Colonic mucosa (tissue), 4 donors: ENCODE measurements at places on chromosomes 11 and 22.

DNA sequence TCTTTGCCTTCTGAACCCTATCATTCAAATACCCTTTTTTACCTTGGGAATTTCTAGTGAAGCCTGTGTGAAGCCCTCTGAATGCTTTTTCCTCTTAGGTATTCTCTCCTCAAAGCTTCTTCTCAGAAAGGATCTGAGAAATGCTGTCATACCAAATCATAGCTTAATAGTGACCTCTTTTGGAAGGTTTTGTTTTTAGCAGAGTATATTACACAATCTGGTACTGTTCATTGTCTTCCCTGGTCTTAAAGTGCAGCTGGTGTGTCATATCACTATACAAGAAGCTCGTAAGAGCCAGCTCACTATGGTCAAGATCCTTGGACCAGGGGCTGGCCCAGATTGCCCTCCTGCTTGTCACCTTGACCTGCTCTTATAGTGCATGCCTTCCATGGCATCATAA, 204.4 kb upstream of the ANO5 start:
- DNase-seq = no peak

DNA sequence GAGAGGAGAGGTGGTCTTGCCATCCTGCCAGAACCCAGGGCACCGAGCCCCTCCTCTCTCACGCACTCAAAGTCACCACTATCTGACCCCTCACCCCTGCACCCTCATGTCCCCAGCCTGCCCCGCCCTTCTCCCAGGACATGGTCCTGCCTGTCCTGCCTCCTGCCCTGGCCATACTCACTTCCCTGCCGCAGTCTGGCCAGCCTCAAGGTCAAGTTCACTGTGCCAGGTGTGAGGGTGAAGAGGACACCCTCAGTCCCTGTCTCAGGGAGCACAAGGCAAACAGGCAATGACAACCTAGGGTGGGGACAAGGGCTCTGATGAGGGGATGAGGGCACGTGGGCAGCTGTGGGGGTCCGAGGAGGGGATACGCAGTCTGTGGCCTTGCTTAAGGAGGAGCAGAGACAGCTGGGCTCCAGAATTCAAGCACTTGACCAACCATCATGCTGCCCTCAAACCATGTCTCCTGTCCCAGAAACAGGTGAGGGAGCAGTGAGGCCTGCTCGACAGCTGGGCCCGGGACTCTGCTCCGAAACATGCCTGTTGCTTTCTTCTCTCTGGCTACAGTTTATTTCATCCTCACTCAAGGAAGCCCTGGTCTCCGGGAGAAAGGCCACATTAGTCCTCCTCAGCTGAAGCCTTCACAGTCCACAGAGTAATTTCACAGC, 36.6 kb downstream of the PDGFB start:
- no peak for DNase-seq

DNA sequence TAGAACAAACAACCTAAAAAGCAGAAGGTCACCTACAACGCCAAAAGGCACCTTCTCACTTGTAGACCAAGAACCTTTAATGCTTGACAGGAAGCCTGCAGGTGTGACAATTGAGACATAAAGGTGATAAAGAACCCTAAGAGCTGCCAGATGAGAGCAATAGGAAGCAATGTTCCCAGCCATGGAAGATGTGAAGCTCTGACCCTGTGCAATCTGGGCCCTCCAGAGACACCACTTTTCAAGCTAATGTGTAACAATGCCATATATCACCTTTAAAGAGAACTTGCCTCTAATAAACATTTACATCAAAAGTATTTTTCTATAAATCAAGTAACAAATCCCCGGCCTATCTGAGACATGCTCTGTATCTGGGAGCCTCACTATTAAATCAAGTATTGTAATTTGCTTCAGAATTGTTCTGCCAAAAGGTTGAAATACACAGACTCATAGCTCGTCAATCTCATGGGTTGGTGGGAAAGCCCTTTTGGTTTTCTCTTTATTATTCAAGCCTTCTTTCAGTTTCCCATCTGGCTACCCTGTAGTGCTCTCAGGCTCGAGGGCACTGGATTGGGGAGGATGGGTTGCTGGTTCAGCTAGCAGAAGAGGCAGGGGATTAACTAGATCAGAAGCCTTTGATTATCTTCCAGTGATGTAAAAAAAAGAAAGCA, 368.9 kb downstream of the BUD13 start:
- no peak for DNase-seq

GRCh38 chr11:84414920-84415319, 1128.8 kb upstream of the CCDC90B start:
- DNase-seq = no peak

GRCh38 chr11:43871051-43871450, 9.6 kb upstream of the ALKBH3 start:
- DNase-seq = no peak

GRCh38 chr11:109363682-109364081, 58.3 kb upstream of the C11orf87 start:
- no peak for DNase-seq

DNA sequence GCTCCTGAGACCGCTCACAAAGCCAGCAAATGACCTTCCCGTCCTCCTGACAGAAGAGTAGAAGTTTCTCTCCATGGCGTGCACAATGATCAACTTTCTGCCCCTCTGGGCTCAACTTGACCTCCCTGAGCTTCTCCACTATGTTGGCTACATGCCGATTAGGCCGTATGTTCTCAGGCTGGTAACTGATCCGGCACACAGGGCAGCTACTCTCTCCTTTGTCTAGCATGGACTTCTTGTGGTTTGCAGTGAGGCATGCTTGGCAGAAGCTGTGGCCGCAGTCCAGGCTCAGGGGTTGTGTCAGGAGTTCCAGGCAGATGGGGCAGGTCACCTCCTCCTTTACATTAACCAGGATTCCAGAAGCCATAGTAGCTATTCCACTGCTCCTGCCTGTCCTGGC, 5.1 kb downstream of the TRIM5 start:
- no peak for DNase-seq

GRCh38 chr11:46362156-46363030, 15.1 kb downstream of the DGKZ start:
- DNase-seq = no peak
